Activated CD4-positive, alpha-beta memory T cell treated with anti-CD3 and anti-CD28 coated beads, Interleukin-2, amount 10 ng/mL, durations not matched to agents 7 days and 5 days (primary cell): ENCODE measurements at places on chromosomes 7 and 10. TPM values are rescaled to one million over a fixed set of nuclear protein-coding genes. Genes with fewer than 3 reads are reported as not detected.

Gene GOLGA7B
- total RNA-seq = 11.2 TPM

Gene SMURF1
- total RNA-seq = 15.9 TPM

Gene AGR3
- not detected for total RNA-seq

Gene BTAF1
- 54.9 TPM for total RNA-seq

Gene TMEM243
- 42.1 TPM for total RNA-seq

Gene SDK1
- total RNA-seq = 0.03 TPM

Gene CHST3
- 0.03 TPM for total RNA-seq

DNA sequence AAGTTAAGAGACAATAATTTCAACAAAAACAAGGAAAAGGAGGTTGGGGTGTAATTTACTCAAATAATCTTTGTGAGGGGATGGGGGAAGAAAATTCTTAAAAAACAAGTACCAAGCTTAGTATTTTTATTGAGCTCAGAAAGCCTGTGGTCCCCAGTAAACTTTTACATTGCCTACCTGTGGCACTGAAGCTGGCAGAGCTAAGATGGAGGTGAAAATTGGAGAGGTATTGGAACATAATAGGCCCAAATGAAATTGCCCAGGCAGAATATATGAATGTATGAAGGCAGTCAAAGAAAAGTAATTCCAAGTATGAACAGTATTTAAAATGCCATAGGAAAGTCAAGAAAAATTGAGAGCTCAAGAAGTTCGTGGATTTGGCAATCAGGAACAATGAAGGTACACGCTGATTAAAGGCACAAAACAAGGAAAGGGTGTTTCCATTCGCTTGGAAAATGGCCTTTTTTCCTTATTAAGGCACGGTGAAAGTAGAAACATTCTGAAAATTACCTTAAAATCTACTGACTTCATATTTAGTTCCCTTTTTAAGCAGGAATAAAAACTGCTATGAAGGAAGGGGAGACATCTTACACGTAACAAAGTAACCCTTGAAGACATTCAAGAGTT lies 3.4 kb upstream of the KMT2E start:
- no peak for DNase-seq

DNA sequence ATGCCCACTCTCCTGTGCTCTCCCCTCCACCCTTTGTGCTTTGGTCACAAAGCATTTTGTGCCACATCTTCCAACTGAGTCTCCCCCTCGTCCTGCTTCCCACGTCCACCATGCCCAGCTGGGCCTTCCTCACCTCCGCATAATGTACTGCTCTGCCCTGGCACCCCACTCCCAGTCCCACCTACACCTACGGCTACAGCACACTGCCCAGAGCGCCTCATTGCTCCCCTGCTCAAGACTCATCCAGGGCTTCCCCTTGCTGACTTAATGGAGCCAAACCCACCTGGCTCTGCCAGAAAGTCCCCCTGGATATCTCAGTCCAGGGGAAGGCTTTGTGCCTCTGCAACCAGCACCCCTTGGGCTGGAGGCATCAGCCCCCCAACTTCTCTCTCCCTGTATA lies 299.2 kb upstream of the ZMIZ1 start:
- DNase-seq = no peak

DNA sequence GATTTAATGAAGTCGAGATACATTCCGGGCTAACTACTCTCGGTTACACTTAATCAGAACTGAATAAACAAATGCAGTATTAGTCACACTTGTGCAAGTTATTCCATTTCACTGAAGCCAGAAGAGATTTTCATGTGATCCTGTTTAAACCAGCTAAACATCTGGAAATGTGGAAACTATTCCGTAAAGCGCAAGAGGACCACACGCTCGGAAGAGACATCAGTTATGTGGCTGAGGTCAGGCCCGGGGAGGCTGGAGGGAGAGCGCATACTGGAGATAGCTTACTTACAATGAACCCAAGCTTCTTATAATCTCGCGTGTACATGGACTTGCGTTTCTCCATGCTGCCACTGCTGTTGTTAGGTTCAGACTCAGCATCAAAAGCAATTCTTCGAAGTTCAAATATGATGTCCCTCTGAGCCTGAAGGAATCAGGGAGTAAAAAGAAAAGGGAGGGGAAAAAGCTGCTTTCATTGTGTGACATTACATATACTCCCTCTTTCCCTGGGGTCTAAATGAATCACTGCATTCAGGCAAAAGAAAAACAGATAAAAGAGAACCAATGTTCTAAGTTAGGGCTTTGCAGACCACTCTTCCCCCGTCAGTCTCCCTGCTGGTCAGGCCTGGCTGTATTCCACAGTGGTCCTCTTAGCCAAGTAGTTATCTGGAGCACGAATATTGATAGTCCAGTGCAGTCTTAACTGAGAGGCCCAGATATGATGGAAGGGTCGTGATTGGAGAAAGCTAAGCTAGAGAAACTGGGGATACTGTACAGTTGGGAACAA lies 237.4 kb downstream of the ELMO1 start:
- no peak for DNase-seq

- no peak for DNase-seq
These were observed 16.3 kb downstream of the CYP3A4 start for GRCh38 chr7:99767662-99768061.

DNA sequence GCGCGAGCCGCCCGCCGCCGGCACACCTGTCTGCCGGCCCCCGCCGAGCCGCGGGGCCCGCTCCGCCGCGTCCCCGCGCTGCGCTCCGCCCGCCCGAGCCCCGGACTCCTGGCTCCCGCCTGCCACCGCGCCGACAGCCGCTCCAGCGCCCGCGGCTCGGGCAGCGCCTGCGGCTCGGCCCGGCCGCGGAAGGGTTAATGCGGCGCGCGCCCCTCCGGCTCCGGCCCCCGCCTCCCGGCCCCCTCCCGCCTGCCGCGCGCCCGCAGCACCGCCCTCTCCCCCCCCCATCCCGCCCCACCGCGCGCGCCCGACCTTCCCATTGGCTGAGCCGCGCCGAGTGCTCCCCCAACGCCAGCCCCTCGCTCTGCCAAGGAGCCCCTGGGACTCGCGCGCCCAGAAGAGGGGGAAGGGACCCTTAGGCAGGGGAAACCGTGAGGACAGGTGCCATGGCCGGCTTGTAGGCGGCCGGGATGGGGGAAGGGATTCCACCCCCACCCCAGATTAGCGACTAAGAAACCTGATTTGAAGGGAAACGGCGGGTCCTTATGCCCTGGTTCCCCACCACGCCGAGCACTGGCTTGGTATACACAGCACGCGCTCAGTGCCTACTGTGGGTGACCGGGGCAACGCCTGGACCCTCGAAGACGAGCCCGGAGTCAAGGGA lies at the start of gene KCNH2:
KCNH2 (minus strand) TSS at position 196 of the 664 bp plus-strand sequence. CDS start 408 bp downstream, outside the sequence.
- DNase-seq = no peak

DNA sequence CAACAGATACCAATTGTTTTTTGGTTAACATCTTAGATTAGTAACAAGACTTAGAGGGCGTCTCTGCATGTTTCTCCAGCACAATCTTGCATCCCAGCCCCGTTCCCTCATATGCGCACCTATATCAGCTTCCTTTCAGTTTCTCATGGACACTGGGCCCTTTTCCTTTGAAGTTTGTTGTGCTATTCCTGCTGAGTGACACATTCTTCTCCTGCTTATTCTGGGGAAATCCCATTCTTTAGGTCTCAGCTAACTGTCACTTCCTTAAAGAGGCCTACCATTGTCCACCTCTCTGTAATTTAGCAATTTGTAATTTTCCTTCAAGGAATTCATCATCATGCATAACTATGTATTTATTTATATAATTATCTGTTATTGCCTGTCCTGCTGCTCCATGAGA lies 110.3 kb upstream of the STEAP1B start:
- DNase-seq = no peak

GRCh38 chr10:28470873-28471651 lies 61.9 kb upstream of the WAC start:
- DNase-seq = no peak

GRCh38 chr7:5630670-5631069 lies 150.8 kb downstream of the RNF216 start:
- peak; percentile 69 for DNase-seq

DNA sequence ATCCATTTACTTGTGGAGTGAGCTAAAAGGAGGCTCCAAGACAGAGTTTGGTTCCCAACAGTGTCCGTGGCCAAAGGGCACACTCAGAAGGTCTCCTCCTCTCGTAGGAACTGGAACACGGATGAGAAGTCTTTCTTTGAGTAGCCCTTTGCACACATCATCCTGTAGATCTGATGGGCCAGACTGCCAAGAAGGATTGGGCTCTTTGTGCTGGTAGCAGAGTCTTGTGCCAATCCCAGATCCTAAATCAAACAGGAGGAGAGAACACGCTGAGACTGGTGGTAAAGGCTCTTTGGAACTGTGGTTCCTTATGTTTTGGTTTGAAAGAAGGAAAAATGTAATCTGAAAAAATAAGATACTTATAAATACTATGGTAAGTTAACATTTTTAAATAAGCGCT lies 136.6 kb downstream of the HIBADH start:
- no peak for DNase-seq

GRCh38 chr10:110002801-110003523 lies 4.8 kb upstream of the ADD3 start:
- no peak for DNase-seq

DNA sequence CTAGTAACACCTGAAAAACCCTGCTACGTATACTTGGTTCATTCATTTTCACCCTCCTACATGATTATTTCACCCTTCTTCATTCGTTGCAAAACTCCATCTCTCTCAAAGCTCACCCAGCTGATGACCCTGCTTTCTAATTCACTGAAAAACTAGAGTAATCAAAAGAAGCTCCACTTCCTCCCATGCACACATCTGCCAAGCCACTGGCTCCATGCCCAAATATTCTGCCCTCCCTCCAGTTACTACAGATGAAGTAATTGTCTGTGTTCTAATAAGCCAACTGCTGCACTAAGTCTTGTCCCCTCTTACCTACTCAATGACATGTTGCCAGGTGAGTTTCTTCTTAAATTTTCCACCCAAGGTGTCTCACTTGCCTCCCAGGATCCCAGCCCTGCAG lies 96.9 kb upstream of the CCDC71L start:
- no peak for DNase-seq

- no peak for DNase-seq
These were observed 84.5 kb upstream of the SEMA3C start for GRCh38 chr7:81003326-81003725.

GRCh38 chr10:85043207-85043606 lies 714.8 kb downstream of the CCSER2 start:
- no peak for DNase-seq

- DNase-seq = no peak
These were observed 179.7 kb upstream of the BET1 start for GRCh38 chr7:94183891-94184290.

GRCh38 chr10:30784897-30785605 lies 155.5 kb upstream of the LYZL2 start:
- DNase-seq = peak; percentile 29

GRCh38 chr7:25852211-25852938 lies 299.6 kb upstream of the NFE2L3 start:
- DNase-seq = no peak

GRCh38 chr7:21526007-21526406 lies 16.8 kb upstream of the DNAH11 start:
- DNase-seq = no peak
